ENCODE measurements at places on chromosomes 7 and 10.

DNA sequence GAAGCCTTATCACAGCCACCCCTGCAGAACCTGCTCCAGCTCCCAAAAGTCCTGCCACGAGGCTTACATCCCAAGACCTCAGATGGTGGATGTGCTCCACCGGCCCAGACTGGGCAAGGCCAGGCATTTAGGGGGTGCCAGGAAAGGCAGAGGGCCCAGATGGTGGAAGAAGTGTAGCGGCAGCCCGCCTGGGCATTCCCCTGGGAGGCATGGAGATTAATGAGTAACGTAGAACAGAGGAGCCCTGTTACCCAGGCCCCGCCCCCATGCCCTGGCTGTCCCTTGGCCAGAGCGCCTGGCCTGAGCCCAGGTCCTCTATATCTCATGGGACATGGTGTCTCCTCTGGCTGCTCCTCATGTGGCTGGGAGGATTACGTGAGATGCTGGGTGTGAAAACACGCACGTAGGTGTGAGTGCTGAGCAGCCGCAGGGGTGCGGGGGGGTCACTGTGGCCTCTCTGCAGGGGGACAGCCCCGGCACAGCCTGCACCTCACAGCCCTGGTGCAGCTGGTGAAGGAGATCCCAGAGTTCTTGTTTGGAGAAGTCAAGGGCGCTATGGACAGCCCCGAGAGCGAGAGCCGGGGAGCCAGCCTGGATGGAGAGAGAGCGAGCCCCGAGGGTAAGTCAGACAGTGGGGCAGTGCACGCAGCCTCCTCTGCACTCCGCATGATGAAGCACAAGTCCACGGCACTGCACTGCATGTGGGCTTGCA lies 52.9 kb downstream of the ZNF467 start:
- DNase-seq: no peak

DNA sequence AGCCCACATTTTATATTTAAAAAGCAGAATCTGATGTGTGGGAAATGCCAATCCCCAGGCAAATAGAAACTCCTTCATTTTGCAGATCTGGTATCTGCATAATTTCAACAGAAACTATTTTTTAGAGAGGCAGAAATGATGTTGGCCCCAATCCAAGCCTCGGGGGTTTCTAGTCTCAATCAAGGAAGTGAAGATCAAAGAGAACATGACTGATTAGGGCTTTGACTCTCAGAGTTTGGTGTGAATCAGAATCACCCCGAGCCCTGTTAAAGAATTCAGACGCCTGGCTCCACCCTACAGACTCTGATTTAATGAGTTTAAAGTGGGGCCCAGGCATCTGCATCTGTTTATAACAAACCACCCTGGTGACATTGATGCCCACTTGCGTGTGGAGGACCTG lies 36.7 kb upstream of the UBE2H start:
- peak; percentile 43 for DNase-seq

GRCh38 chr10:77099136-77099535 lies 538.5 kb downstream of the KCNMA1 start:
- no peak for DNase-seq

GRCh38 chr10:35223016-35223415 lies 96.4 kb downstream of the CREM start:
- no peak for DNase-seq

- DNase-seq: no peak
Observed at GRCh38 chr10:11522821-11523245, 88.6 kb downstream of the USP6NL start.

GRCh38 chr10:113097036-113097435 lies 147.0 kb downstream of the TCF7L2 start:
- no peak for DNase-seq

- DNase-seq: no peak
Observed at GRCh38 chr7:48420206-48420605, 248.9 kb downstream of the ABCA13 start.

DNA sequence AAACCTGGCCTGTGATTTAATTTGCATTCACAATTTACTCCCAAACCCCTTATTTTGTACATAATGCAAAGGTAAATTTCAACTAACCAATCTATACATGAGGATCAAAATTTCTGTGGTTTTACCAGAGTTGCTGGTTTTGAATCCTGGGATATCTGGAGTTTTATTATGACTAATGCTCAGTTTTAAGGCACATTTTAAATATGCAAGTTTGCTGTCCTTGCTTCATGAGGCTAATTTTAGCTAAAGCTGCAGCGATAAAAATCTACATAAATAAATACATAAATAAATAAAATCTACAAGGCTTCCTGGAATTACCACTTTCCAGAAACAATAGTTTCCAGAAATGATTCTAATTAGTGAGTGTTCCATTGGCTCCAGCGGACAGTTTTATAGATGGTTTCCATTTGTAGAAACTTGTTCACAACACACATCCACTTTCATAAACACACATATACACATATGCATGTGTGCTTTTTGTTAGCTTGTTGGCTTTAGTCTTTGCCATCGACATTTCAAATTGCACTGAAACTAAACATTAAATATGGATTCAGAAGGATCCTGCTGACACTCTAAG lies 339.5 kb upstream of the NRP1 start:
- no peak for DNase-seq

DNA sequence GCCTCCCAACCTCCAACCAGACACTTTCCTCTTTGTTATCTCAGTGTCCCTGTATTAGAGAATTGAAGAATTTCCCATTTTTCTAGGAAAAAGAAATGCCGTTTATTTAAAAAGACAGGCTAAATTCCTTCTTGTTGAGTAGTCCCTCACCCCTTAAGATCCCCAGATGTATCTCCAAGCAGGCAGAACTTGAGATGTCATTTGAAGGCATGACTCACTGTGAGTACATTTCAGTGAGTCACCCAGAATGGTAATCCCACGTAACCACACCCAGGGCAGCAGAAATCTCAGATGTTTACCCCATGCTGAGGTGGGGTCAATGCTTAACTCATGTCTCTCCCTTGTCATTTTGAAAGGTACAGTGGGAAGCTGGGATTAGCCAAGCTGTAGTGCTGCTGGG lies 4.4 kb downstream of the ZNF655 start:
- no peak for DNase-seq

- DNase-seq: no peak
Observed at GRCh38 chr7:11294965-11295364, 321.3 kb downstream of the PHF14 start.

GRCh38 chr7:127732306-127732705 lies 80.3 kb downstream of the SND1 start:
- DNase-seq: no peak

- no peak for DNase-seq
Observed at GRCh38 chr10:71468363-71469094, 71.8 kb downstream of the CDH23 start.

- DNase-seq: no peak
Observed at GRCh38 chr7:37245590-37245989, 203.1 kb downstream of the ELMO1 start.

DNA sequence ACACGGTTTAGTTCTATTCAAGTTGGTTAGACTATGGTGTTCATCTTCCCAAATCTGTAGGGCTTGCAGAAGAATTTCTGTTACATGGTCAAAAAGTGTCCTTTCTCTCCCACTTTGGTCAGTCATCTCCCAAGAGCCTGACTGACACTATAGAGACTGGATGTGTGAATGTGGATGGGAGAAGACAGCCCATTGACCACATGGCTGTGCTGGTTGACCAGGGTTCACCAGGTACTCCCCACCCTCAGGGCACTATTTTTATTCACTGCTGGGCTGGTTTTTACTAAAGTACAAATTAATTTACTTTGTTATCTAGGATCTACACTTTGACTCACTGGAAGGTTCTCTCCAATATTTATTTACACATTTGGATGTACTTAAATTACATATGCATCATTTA lies 2.3 kb downstream of the ZNF804B start:
- DNase-seq: no peak

DNA sequence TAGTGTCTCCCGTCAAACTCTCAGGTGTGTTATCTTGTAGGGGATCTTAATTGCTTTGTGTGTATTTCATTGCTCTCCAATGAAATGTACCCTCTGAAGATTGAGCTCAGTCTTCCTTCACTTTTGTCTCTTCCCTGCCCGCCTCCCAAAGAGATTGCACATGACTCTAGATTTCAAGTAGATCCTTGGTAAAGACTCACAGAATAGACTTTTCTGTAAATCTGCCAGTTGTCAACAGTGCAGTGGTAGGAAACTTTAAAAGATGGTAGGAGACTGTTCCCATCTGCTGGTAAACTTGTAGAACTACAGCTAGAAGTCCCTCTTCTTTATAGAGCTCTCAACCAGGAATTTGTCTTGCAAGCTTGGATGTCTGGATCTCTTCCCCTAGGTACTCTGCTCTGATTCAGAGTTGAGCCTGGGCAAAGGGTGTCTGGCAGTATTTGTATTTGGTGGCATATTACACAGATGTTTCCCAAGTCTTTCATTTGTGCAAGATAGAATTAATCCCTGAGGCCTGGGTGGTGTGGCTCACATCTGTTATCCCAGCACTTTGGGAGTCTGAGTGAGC lies 9.6 kb downstream of the CCL26 start:
- DNase-seq: no peak

- no peak for DNase-seq
Observed at GRCh38 chr10:30709229-30709628, 79.7 kb upstream of the LYZL2 start.

DNA sequence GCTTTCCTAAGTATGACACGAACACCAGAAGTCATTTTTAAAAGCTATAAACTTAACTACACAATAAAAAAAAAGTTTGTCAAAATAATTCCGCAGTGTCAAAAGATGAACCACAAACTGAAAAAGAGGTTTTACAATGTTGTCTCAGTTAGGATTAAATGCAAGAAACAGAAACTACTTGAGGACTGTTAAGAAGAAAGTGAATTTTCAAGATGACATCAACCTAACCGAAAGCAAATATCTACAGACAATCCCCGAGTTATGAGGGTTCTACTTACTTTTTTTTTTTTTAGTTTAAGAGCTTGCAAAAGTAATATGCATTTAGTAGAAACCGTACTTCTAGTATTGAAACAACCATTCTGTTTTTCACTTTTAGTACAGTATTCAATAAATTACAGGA lies 62.3 kb downstream of the TFPI2 start:
- DNase-seq: no peak

GRCh38 chr7:50166997-50167965 lies 74.2 kb upstream of the ZPBP start:
- no peak for DNase-seq

DNA sequence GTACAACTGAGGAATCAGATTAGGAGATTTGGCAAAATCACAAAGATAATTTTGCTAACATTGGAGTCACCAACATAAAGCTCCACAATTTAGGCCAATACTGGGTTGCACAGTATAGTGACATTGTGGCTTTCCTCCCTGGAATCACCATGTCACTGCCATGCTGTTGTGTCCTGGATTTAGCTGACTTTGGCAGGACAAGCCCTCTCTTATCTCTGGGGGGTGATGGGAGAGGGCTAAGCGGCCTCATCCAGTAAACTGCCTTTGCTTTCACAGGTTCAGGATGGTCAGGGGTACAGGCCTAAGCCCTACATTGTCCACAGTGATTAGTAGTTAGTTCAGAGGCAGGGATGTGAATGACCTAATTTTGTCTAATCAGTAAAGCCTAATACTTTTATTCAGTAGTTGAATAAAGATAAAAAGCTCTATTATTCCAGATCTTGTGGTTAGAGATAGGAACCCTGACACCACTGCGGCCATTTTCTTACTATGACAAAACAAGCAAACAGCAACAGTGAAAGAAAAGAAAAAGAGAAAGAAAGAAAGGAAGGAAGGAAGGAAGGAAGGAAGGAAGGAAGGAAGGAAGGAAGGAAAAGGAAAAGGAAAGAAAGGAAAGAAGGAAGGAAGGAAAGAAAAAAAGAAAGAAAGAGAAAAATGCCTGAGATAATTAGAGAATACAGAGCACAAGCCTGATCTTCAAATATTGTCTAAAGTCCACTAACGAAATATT lies 140.1 kb downstream of the ETV1 start:
- DNase-seq: no peak

DNA sequence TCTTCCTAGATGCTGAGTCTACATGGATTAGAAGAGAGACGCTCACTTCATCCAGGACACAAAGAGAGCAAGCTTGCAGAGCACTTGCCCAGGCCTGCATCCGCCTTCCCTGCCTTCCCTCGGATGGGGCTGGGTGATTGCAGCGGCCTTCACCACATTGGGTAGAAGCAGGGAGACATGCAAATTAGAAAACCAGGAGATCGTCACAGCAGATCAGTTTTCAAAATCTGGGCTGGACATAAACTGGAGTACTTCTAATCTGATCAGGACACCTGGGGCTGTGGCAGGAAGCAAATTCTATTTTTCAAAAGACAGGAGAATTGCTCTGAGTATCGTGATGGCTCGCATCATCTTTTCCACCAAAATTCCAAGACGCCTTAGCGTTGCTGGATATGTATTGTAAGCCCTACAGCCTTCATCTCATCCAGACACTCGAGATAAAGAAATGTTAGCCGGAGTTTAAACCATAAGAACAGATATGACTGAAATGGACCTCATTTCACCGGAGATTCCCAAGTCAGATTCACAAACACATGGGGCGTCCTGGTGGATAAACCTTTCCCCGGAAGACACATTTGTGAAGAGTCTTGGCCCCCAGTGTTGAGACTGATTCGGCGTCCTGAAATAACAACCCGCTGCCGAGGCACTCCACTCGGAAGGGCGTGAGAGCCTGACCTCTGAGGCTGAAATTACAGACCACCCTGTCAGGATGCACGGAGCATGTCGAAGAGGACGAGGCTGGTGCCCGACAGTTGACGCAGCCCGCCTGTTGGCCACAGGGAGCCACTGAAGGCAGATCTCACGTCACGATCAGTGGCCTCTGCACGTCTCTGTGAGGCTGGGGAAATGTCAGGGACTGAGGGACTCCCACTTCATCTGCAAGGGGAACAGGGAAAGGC lies 91.2 kb upstream of the PARD3 start:
- no peak for DNase-seq

DNA sequence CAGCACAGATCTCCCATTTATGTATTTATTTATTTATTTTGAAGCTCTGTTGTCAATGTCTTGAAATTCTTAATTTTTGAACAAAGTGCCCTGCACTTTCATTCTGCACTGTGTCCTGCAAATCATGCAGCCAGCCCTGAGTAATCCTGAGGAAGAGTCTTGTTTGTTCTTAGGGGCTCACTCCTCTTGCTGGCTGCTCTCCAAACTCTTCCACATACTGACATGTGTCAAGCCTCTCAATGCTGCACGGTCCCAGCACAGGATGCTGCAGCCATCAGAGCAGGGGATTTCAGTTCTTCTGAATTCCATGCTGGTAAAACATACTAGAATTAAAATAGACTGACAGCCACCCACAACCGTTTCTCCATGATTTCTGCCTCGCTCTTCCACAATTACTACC lies 207.2 kb downstream of the PARD3 start:
- no peak for DNase-seq

DNA sequence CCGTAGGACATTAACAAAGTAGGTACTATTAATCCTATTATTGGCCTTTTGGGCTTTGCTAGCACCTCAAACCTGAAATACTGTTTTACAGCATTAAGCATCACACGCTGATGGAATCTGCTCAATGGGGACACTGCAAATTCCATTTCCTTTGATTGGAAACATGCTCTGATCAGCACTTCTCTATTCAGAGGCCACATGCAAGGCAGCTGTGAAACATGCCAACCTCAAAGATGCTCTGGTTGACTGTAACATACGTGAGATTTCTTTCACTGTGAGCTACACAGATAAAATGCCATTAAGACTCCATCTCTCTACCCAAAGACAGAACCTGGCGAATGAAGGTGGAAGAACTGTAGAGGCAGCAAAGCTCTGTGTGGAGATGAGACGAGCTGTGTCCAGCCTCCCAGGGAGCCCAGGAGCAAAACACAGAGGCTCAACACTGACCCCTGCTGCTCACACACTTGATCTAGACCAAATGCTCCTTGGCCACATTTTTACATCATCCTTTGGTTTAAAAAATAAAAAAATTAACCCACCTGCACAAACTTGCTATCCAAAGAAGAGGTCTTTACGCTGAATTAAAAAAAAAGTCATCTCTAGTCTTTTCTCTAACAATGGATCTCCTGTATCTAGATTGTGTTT lies 8.0 kb downstream of the RSU1 start:
- peak; percentile 50 for DNase-seq

All from stimulated activated CD4-positive, alpha-beta T cell treated with anti-CD3 and anti-CD28 coated beads, Interleukin-4, amount 100 ng/mL, for 4 hours (primary cell).